ENCODE measurements at places on chromosomes 16 and 17. TPM values are rescaled to one million over a fixed set of nuclear protein-coding genes. Genes with fewer than 3 reads are reported as not detected.
A peak's percentile ranks its signal among the peaks of the same experiment; 100 is the strongest.

The MYH1 gene
- total RNA-seq, result 0.11 TPM

The KRT9 gene
- total RNA-seq, result not detected

DNA sequence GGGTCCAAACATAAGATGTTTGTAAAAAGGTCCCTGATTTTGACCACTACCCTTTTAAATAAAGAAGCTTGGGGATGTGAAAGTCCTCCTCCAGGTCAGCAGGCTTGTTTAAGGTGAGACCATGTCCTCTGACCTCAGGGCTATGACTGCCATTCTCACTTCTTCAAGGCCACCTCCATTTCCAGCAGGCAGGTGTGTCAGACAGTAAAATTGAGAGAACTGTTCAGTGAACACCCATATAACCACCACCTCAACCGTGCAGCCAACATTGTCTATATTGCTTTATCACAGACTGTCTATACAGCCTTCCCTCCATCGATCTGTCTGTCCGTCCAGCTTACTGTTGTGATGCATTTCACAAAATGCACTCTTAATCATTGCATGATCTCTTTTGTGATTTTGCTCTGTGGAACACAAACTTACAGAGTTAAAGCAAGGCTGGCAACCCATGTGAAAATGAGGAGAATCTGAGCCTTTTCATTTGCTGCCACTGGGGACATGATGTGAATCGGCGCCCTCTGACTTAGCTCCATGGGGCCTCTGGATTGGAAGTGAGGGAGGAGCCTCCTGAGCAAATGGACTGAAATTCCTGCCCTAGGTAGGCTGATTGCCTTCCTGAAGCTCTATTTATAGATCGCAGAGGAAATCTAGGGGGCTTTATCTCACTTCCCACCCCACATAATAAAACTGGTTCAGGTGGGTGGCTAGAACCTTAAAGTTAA lies 53.8 kb downstream of the ZNRF1 start:
- no peak overlapping the region for H3K4me3 ChIP-seq
- no peak for DNase-seq
- no peaks in the 10 kb centered on the region for H3K36me3 ChIP-seq
- H3K27ac ChIP-seq, result no peak overlapping the region
- no peaks in the 10 kb centered on the region for H3K4me1 ChIP-seq

- H3K27me3 ChIP-seq, result peaks cover 58% of the 10 kb centered on the region
- H3K27ac ChIP-seq, result no peak overlapping the region
- H3K4me1 ChIP-seq, result peaks cover 12% of the 10 kb centered on the region
- H3K36me3 ChIP-seq, result no peaks in the 10 kb centered on the region
- H3K4me3 ChIP-seq, result no peak overlapping the region
These were observed 20.0 kb upstream of the CACNG4 start for GRCh38 chr17:66944351-66945146.

- no peaks in the 10 kb centered on the region for H3K27me3 ChIP-seq
- no peak overlapping the region for H3K27ac ChIP-seq
- H3K4me3 ChIP-seq, result no peak overlapping the region
- no peaks in the 10 kb centered on the region for H3K36me3 ChIP-seq
- DNase-seq, result no peak
These were observed 304.5 kb downstream of the CPPED1 start for GRCh38 chr16:12499032-12499745.

DNA sequence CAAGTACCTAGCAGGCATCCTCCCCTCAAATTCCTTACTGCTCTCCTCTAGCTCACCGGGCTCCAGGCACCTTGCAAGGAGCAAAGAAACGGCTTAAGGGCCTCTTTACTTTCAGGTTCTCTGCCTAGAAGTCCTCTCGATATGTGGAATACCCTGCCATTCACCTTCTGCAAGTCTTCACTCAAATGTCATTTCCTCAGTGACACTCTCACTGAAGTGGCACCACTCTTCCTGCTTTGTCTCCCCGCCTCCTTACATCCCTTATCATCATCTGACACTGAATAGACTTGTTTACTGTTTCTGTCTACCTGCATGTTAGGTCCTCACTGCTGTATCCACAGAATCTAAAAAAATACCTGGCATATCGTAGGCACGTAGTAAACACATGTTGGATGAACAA lies 947 bp downstream of the SLC7A6OS start:
- peaks cover 17% of the 10 kb centered on the region for H3K36me3 ChIP-seq
- peak overlapping the region; percentile 90 for H3K4me3 ChIP-seq
- peak overlapping the region; percentile 71 for H3K27ac ChIP-seq
- H3K4me1 ChIP-seq, result peaks cover 9% of the 10 kb centered on the region
- no peak for DNase-seq

The PERCC1 gene
- total RNA-seq, result not detected

The PHB1 gene
- total RNA-seq, result 107 TPM

The STAC2 gene
- total RNA-seq, result not detected

DNA sequence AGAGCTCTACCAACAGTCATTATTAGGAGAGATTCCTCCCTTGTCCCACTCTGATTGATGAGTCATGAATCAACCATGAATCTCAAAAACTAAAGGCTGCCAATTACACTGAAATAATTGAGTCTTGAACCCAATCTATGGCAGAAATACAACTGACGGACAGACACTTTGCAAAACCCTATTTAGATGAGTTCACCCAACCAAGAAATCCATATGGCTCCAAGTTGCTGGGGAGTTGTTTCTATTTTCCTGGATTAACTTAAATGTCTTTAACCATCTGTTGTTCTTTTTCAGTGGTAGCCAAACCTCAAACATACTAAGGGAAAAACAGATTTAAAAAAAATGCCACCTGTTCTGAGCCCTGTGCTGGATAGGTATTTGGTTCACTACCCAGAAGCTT lies 151.0 kb downstream of the SHISA9 start:
- no peak for DNase-seq
- no peaks in the 10 kb centered on the region for H3K27me3 ChIP-seq
- H3K4me3 ChIP-seq, result no peak overlapping the region
- H3K27ac ChIP-seq, result no peak overlapping the region

- peaks cover 7% of the 10 kb centered on the region for H3K4me1 ChIP-seq
- no peaks in the 10 kb centered on the region for H3K36me3 ChIP-seq
- no peak overlapping the region for H3K4me3 ChIP-seq
- peak; percentile 10 for DNase-seq
- H3K27ac ChIP-seq, result no peak overlapping the region
These were observed 9.3 kb downstream of the JUP start for GRCh38 chr17:41777157-41777573.

GRCh38 chr16:1181404-1182315 lies 28.8 kb downstream of the CACNA1H start:
- no peaks in the 10 kb centered on the region for H3K4me1 ChIP-seq
- H3K4me3 ChIP-seq, result no peak overlapping the region
- H3K27ac ChIP-seq, result no peak overlapping the region
- no peaks in the 10 kb centered on the region for H3K36me3 ChIP-seq

The PRCD gene
- 1.5 TPM for total RNA-seq

- H3K27ac ChIP-seq, result no peak overlapping the region
- no peaks in the 10 kb centered on the region for H3K4me1 ChIP-seq
- H3K4me3 ChIP-seq, result no peak overlapping the region
- H3K36me3 ChIP-seq, result no peaks in the 10 kb centered on the region
- H3K27me3 ChIP-seq, result no peaks in the 10 kb centered on the region
- no peak for DNase-seq
These were observed 28.0 kb upstream of the UBE2G1 start for GRCh38 chr17:4394208-4395110.

DNA sequence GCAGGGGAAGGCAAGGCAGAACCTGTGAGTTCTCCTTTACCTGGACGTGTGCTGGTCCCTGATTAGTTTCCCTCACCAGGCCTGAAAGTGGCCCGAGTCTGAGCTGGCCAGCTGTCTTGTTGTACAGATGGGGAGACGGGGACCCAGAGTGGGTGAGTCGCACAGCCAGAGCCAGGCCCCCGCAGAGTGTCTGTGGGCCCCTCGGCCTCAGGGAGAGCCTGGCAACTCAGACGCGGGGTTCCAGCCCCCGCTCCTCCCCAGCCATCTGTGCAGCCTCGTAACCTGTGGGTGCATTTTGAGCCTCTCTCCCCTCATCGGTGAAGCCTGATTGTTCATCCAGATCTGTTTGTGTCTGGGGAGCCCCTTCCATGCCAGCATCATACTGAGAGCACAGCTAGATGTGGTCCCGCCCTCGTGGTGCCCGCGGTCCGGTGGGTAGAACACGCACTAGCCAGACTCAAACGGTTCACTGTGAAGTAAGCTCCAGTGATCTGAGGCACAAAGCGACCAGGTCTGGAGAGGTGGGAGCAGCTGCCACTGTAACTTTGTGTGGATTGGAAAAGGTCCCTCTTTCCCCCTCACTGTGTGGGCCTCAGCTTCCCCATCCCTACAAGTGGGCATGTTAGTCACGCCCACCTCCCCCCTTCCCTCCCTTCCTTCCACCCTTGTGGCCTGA lies 6.0 kb upstream of the NDRG4 start:
- H3K36me3 ChIP-seq, result no peaks in the 10 kb centered on the region
- H3K4me1 ChIP-seq, result no peaks in the 10 kb centered on the region
- no peak overlapping the region for H3K27ac ChIP-seq
- no peaks in the 10 kb centered on the region for H3K27me3 ChIP-seq

GRCh38 chr17:69906306-69906705 lies 168.7 kb upstream of the KCNJ16 start:
- no peak overlapping the region for H3K4me3 ChIP-seq
- H3K27me3 ChIP-seq, result no peaks in the 10 kb centered on the region
- peaks cover 5% of the 10 kb centered on the region for H3K4me1 ChIP-seq
- H3K36me3 ChIP-seq, result no peaks in the 10 kb centered on the region

The DOC2A gene
- not detected for total RNA-seq

DNA sequence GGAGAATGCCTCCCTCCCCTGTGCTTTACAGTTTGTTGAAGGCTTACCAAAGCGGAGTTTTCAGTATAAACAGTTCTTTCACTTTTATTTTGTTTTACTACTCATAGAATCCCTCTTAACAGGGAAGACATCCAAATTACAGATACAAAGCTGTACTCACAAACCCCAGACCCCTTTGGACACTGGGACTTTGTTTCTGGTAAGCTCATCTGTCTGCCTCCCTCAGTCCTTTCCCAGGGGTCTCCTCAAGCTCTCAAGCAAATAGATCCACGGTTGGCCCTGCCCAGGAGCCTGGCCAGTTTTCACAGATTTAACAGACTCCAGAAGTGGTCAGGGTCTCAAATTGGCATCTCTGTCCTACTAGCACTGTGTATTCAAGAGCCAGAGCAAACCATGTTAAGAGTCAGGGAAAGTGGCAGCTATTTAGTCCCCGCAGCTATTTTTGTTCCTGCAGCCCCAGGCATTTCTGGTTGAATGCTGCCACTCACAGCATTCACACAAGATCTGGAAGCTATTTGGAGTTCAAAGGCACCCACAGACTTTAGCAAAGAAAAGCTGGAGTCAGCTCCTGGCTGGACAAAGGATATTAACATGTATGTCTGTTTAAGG lies 54.2 kb downstream of the TMEM100 start:
- H3K27ac ChIP-seq, result no peak overlapping the region
- no peaks in the 10 kb centered on the region for H3K36me3 ChIP-seq
- DNase-seq, result no peak
- no peak overlapping the region for H3K4me3 ChIP-seq
- H3K4me1 ChIP-seq, result peaks cover 12% of the 10 kb centered on the region

The SHCBP1 gene
- 17.1 TPM for total RNA-seq

The CRHR1 gene
- total RNA-seq, result not detected

DNA sequence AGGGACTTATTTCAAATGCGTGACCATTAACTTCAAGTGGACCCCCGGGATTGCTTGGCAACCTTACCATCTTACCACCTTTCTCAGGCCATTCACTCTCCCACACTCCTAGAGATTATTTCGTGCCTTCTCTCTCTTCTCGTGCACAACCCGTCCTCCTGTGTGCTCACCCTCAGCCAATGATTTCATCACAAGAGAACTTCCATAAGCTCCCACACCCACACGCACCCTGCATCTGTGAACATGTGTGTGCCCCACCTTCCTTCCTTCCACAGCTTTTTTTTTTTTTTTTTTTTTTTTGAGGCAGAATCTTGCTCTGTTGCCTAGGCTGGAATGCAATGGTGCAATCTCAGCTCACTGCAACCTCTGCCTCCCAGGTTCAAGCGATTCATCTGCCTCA lies 27.4 kb upstream of the CDH3 start:
- H3K4me1 ChIP-seq, result no peaks in the 10 kb centered on the region
- no peaks in the 10 kb centered on the region for H3K36me3 ChIP-seq
- peak; percentile 29 for DNase-seq
- H3K27ac ChIP-seq, result no peak overlapping the region
- H3K27me3 ChIP-seq, result 0 out of 2 replicates have a peak, but pooled peaks cover 10% of the 10 kb centered on the region

GRCh38 chr17:74873874-74874614 lies 1.2 kb upstream of the FDXR start:
- H3K36me3 ChIP-seq, result no peaks in the 10 kb centered on the region
- 0 out of 2 replicates have a peak, but pooled peaks cover 4% of the 10 kb centered on the region for H3K4me1 ChIP-seq
- no peaks in the 10 kb centered on the region for H3K27me3 ChIP-seq

DNA sequence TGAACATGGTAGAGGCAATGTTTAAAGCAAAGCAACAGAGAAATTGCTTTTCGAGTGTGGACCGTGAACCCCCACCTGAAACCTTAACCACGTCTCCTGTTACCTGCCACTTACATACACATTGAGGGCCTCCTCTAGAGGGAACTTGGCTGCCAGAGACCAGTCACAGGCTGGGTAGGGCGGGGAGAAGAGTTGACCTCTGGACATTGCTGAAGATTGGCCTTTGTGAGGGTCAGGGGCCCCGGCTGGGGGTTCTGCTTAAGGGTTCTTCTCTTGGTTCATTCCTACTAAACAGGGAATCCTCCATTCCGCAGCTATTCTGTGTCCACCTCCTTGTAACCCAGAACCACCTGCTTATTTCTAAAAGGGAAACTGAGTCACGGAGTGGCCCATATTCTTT lies 53.8 kb downstream of the IRX6 start:
- DNase-seq, result no peak
- H3K4me1 ChIP-seq, result no peaks in the 10 kb centered on the region
- no peaks in the 10 kb centered on the region for H3K36me3 ChIP-seq

The ZNF205 gene
- total RNA-seq, result 14.6 TPM

DNA sequence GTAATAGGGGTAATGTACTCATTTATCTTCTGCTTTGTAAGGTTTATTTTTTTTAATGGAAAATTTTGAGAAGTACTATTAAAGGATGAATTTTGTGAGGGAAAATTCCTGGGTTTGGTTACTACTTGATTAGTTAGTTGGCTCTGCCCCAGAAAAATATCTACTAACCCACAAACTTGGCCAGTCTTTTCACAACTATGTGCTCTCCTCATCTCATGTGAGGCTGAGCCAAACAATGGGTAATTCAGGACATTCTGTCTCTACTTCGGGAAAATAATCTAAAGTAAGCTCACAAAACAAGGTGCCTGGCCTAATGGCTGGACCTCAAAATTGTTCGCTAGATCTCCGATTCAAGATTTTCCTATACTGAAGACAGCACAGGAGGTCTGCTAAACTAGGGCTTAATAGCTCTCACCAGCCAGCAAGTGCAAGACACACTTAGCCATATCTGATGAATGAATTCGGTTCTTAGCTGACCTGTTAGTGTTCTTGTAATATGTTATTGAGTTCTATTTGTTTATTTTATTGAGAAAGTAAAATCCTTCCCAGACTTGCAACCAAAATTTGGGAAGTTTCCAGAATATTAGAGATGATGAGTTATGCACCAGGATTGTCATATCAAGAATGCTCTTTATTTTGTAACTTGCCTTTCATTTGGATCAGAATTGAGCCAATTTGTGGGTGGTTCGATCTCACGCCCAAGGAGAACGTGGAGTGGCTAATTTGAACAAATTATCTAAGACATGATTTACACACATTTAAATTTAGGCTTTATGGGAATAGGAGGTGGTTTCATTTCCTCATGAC lies 5.7 kb downstream of the KCNJ16 start:
- H3K27ac ChIP-seq, result no peak overlapping the region
- H3K36me3 ChIP-seq, result no peaks in the 10 kb centered on the region
- peak; percentile 79 for DNase-seq

- H3K36me3 ChIP-seq, result no peaks in the 10 kb centered on the region
- peak; percentile 58 for DNase-seq
- peaks cover 25% of the 10 kb centered on the region for H3K27me3 ChIP-seq
- H3K4me3 ChIP-seq, result peak overlapping the region; percentile 62
- H3K27ac ChIP-seq, result no peak overlapping the region
These were observed 5.6 kb upstream of the CRYM start for GRCh38 chr16:21283521-21284289.
